Activated CD4-positive, alpha-beta memory T cell treated with anti-CD3 and anti-CD28 coated beads for 36 hours (primary cell): ENCODE measurements at places on chromosomes 3 and 15. TPM values are rescaled to one million over a fixed set of nuclear protein-coding genes. Genes with fewer than 3 reads are reported as not detected.

GRCh38 chr3:45537970-45538640 is 56.4 kb upstream of the LIMD1 start:
- H3K27ac ChIP-seq: no peak overlapping the region
- peaks cover 3% of the 10 kb centered on the region for H3K4me1 ChIP-seq
- no peaks in the 10 kb centered on the region for H3K27me3 ChIP-seq
- DNase-seq: no peak

- peaks cover 11% of the 10 kb centered on the region for H3K36me3 ChIP-seq
- H3K27ac ChIP-seq: no peak overlapping the region
- no peak for DNase-seq
- peaks cover 4% of the 10 kb centered on the region for H3K27me3 ChIP-seq
- H3K4me1 ChIP-seq: peaks cover 22% of the 10 kb centered on the region
Measured at GRCh38 chr3:160395297-160395696, 3.7 kb downstream of the IFT80 start.

DNA sequence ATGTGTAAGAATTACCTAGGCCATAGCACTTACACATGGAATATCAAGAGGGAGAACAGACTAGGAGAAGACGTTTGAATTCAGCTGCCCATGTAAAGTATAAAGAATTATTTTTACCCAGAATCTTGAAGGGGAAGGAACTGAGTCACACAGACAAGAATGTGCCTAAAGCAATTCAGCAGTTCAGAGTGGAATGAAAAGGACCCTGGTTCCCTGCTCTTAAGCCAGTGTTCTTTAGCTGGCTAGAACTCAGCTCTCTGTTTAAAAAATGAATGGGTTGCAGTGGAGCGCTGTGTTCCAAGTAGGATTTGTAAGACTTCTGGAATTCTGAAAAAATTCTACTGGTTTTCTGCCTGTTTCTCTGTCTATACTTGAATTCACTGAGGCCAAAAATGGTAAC is 440.2 kb downstream of the LPP start:
- H3K4me1 ChIP-seq: peaks cover 8% of the 10 kb centered on the region
- H3K36me3 ChIP-seq: no peaks in the 10 kb centered on the region
- no peak for DNase-seq

DNA sequence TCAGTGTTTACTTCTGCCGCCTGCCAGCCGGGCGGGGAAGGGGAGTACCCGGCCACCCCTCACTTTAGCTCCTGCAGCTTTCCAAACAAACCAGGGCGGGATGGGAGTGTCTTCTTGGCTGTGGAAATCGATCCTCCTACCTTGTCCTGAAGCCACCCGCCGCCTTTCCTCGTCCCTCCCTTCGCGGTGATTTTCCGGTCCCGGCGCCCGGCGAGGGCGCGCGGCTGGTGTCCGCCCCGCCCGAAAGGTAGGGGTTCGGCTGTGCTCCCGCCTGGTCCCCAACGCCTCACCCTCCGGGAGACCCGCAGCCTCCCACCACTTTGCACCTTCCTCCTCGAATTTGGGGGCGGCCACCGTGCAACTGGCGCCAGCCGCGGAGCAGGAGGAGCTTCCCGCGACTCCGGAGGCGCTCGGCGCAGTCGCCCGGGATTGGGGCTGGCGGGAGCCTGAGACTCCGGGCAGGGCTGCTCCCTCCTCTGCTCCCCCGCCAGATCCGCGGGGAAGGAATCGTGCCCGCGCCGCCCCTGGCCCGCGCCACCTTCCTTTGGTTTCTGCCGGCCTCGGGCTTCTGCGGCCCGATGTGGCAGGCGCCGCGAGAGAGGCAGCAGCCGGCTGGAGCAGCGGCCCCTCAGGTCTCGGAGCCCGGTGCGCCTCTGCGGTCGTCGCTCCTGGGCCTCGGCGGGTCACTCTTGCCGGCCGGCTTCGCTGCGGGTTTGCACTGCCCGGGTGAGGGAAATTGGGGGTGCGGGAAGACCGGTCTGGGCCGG is 30.7 kb upstream of the ST3GAL6 start:
- peaks cover 15% of the 10 kb centered on the region for H3K4me1 ChIP-seq
- H3K36me3 ChIP-seq: no peaks in the 10 kb centered on the region
- DNase-seq: peak; percentile 17
- H3K27me3 ChIP-seq: peaks cover 55% of the 10 kb centered on the region

DNA sequence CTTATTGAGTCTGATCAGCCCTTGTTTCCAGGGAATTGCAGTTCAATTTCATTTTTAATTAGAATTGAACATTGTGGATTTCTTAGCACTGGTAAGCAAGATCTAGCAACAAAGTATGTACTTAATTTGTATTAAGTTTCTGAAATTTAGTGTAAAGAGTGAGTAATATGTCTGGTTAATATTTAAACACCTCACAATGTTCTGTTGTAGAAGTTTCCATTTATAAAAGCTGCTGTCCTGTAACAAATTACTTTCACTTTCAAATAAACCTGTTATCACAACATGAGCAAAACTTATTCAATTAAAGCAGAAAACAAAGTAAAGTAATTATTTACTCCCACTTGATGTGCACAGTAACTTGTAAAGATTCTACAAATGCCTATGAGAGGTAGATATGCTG is 448.5 kb downstream of the NAALADL2 start:
- H3K4me3 ChIP-seq: no peak overlapping the region
- no peaks in the 10 kb centered on the region for H3K4me1 ChIP-seq
- H3K27me3 ChIP-seq: no peaks in the 10 kb centered on the region
- DNase-seq: no peak
- no peak overlapping the region for H3K27ac ChIP-seq
- H3K36me3 ChIP-seq: no peaks in the 10 kb centered on the region

- H3K27ac ChIP-seq: no peak overlapping the region
- no peaks in the 10 kb centered on the region for H3K36me3 ChIP-seq
- peaks cover 2% of the 10 kb centered on the region for H3K27me3 ChIP-seq
- H3K4me1 ChIP-seq: peaks cover 28% of the 10 kb centered on the region
- peak; percentile 45 for DNase-seq
- no peak overlapping the region for H3K4me3 ChIP-seq
Measured at GRCh38 chr15:98776607-98777281, 128.4 kb downstream of the IGF1R start.

DNA sequence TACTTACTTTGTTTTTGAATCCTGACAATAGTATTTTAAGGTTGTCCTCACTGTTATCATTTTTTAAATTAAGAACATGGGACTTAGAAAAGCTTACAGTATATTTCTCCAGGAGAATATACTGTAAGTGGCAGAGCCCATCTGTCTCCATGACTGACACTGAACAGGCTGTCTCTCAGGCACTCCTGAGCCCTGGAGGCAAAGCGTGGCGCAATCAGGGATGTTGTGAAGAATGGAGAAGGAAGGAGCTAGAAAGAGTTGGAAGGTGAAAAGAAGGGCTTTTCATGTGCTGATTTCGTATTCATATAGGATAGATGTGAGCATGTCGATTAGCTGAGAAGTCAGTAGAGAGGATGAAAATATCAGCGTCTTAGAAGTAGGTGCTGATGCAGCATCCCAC is 41.5 kb downstream of the FGF12 start:
- H3K4me1 ChIP-seq: no peaks in the 10 kb centered on the region
- no peak for DNase-seq
- no peak overlapping the region for H3K4me3 ChIP-seq
- no peaks in the 10 kb centered on the region for H3K36me3 ChIP-seq
- peaks cover 3% of the 10 kb centered on the region for H3K27me3 ChIP-seq
- H3K27ac ChIP-seq: no peak overlapping the region

- no peak overlapping the region for H3K27ac ChIP-seq
- peaks cover 12% of the 10 kb centered on the region for H3K4me1 ChIP-seq
- no peaks in the 10 kb centered on the region for H3K36me3 ChIP-seq
- no peak for DNase-seq
- H3K4me3 ChIP-seq: no peak overlapping the region
Measured at GRCh38 chr15:73952913-73953750, 26.9 kb downstream of the LOXL1 start.

- no peak for DNase-seq
- no peaks in the 10 kb centered on the region for H3K36me3 ChIP-seq
- no peak overlapping the region for H3K4me3 ChIP-seq
Measured at GRCh38 chr3:133925960-133926735, 30.5 kb upstream of the RAB6B start.

GRCh38 chr3:73661265-73661664 is 36.5 kb upstream of the PDZRN3 start:
- H3K27ac ChIP-seq: no peak overlapping the region
- no peaks in the 10 kb centered on the region for H3K36me3 ChIP-seq
- DNase-seq: no peak
- no peak overlapping the region for H3K4me3 ChIP-seq
- H3K27me3 ChIP-seq: no peaks in the 10 kb centered on the region
- no peaks in the 10 kb centered on the region for H3K4me1 ChIP-seq

GRCh38 chr3:38601956-38602550 is 47.4 kb downstream of the SCN5A start:
- no peak for DNase-seq
- no peak overlapping the region for H3K4me3 ChIP-seq
- H3K27ac ChIP-seq: no peak overlapping the region

GRCh38 chr15:42182961-42183360 is 25.1 kb downstream of the VPS39 start:
- no peak overlapping the region for H3K27ac ChIP-seq
- no peaks in the 10 kb centered on the region for H3K4me1 ChIP-seq
- H3K4me3 ChIP-seq: no peak overlapping the region
- no peak for DNase-seq
- H3K36me3 ChIP-seq: peaks cover 54% of the 10 kb centered on the region

DNA sequence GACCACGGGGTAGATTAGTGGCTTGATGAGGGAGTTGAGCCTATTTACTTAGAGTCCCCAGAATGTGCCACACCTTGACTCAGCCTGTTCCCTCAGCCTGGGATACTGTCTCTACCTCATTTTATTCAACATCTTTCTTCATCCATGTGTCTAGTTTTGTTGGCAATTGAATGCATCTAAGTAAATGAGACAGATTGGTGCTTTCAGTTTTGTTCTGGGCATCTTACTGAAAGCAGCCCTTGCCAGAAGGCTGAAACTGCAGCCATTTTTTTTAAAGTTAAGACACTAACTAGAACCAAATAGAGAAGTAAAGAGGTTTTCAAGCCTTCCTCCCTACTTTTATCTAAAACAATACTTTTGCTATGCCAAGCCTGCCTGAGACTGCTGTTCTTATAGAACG is 246.8 kb downstream of the SLCO3A1 start:
- H3K36me3 ChIP-seq: peaks cover 5% of the 10 kb centered on the region
- no peaks in the 10 kb centered on the region for H3K27me3 ChIP-seq
- no peak overlapping the region for H3K4me3 ChIP-seq
- no peak overlapping the region for H3K27ac ChIP-seq

- H3K36me3 ChIP-seq: peaks cover 3% of the 10 kb centered on the region
- DNase-seq: peak; percentile 88
- H3K4me1 ChIP-seq: peaks cover 78% of the 10 kb centered on the region
- peak overlapping the region; percentile 50 for H3K4me3 ChIP-seq
Measured at GRCh38 chr15:85412956-85413854, 32.8 kb downstream of the AKAP13 start.

- no peak overlapping the region for H3K27ac ChIP-seq
- H3K27me3 ChIP-seq: no peaks in the 10 kb centered on the region
- no peak overlapping the region for H3K4me3 ChIP-seq
- no peaks in the 10 kb centered on the region for H3K36me3 ChIP-seq
- peaks cover 59% of the 10 kb centered on the region for H3K4me1 ChIP-seq
Measured at GRCh38 chr15:91947683-91948608, 94.4 kb downstream of the SLCO3A1 start.

- no peaks in the 10 kb centered on the region for H3K27me3 ChIP-seq
- no peaks in the 10 kb centered on the region for H3K4me1 ChIP-seq
- no peaks in the 10 kb centered on the region for H3K36me3 ChIP-seq
- no peak for DNase-seq
Measured at GRCh38 chr3:128603313-128603712, 47.3 kb downstream of the RPN1 start.

DNA sequence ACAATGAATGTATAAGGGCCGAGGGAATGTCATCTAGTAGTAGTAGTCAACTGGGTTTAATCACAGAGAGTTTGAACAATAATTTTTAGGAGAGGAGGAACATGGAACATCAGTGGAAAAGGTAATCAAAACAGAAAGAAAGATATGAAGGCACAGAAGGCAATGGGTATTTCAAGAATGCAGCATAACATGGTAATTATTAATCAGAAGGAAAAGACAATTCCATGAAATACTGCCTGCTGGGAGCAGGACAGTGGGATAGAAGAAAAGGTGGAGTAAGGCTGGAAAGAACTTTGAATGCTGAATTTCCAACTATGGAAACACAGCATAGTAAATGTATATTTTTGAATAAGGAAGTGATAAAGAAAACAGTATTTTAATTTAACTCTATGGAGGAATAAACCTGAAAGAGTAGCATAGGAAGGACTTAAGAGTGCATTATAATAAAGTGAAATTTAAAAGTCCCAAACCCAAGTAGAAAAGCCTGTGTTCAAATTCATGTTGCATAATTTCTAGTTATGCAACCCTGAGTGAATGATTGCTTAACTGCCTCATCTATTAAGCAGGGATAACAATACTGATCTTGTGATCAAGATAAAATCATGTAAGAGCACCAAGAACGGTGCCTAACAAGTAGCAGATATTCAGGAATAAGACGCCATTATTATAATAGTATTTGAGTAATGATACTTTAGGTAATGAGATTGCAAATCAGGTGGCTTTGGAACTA is 357.7 kb downstream of the TBC1D5 start:
- DNase-seq: no peak
- no peak overlapping the region for H3K4me3 ChIP-seq
- H3K27me3 ChIP-seq: no peaks in the 10 kb centered on the region
- peaks cover 5% of the 10 kb centered on the region for H3K36me3 ChIP-seq
- H3K4me1 ChIP-seq: no peaks in the 10 kb centered on the region

DNA sequence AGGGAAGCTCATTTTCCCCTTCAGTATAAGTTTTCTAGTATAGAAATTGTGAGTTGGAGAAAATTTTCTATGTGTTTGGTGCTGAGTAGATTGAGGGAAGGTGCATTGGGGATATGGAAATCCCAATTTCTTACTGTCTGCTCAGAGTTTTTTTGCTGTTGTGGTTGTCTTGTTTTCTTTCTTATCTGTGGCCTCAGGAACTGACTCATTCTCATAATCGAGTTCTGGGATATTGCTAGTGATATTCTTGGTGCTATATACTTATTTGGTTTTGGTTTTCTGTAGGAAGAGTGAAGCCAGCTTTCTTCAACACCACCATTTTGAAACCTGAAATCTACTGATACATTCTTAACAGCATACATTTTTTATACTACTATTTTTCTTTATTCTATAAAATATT is 869.2 kb downstream of the DIPK2A start:
- no peaks in the 10 kb centered on the region for H3K36me3 ChIP-seq
- H3K4me3 ChIP-seq: no peak overlapping the region
- H3K27ac ChIP-seq: no peak overlapping the region
- no peaks in the 10 kb centered on the region for H3K27me3 ChIP-seq

GRCh38 chr15:48875241-48875960 is 2.5 kb upstream of the EID1 start:
- DNase-seq: peak; percentile 32
- peaks cover 20% of the 10 kb centered on the region for H3K27me3 ChIP-seq
- no peak overlapping the region for H3K27ac ChIP-seq
- peaks cover 30% of the 10 kb centered on the region for H3K4me1 ChIP-seq
- peaks cover 17% of the 10 kb centered on the region for H3K36me3 ChIP-seq
- H3K4me3 ChIP-seq: no peak overlapping the region

- H3K4me1 ChIP-seq: no peaks in the 10 kb centered on the region
- H3K27ac ChIP-seq: no peak overlapping the region
- no peaks in the 10 kb centered on the region for H3K36me3 ChIP-seq
- no peaks in the 10 kb centered on the region for H3K27me3 ChIP-seq
Measured at GRCh38 chr3:152511904-152512303, 243.2 kb downstream of the MBNL1 start.

GRCh38 chr3:148075771-148076716 is 621.7 kb upstream of the AGTR1 start:
- no peak overlapping the region for H3K4me3 ChIP-seq
- H3K27ac ChIP-seq: no peak overlapping the region
- no peak for DNase-seq
- H3K27me3 ChIP-seq: no peaks in the 10 kb centered on the region

THUMPD3 gene
- 60.6 TPM for total RNA-seq

APBA2 gene
- total RNA-seq: 8.9 TPM

WDR72 gene
- total RNA-seq: not detected

PRR23A gene
- total RNA-seq: not detected

USP50 gene
- total RNA-seq: not detected

SKOR1 gene
- 0.12 TPM for total RNA-seq
